ENCODE measurements at places on chromosomes 4 and X. TPM values are rescaled to one million over a fixed set of nuclear protein-coding genes. Genes with fewer than 3 reads are reported as not detected.

The TIGD4 gene
- not detected for total RNA-seq

The TLR6 gene
- total RNA-seq, result 0.58 TPM

The IGFBP7 gene
- 415 TPM for total RNA-seq

The CDS1 gene
- not detected for total RNA-seq

The MAGIX gene
- 1.4 TPM for total RNA-seq

The VGLL1 gene
- total RNA-seq, result not detected

The EGF gene
- total RNA-seq, result 1.9 TPM

The SPANXD gene
- total RNA-seq, result not detected

The NUDT10 gene
- 1.9 TPM for total RNA-seq

The PRDM5 gene
- total RNA-seq, result 6.3 TPM

All from myometrial cell (primary cell).